ENCODE measurements at places on chromosomes 6 and 20.

DNA sequence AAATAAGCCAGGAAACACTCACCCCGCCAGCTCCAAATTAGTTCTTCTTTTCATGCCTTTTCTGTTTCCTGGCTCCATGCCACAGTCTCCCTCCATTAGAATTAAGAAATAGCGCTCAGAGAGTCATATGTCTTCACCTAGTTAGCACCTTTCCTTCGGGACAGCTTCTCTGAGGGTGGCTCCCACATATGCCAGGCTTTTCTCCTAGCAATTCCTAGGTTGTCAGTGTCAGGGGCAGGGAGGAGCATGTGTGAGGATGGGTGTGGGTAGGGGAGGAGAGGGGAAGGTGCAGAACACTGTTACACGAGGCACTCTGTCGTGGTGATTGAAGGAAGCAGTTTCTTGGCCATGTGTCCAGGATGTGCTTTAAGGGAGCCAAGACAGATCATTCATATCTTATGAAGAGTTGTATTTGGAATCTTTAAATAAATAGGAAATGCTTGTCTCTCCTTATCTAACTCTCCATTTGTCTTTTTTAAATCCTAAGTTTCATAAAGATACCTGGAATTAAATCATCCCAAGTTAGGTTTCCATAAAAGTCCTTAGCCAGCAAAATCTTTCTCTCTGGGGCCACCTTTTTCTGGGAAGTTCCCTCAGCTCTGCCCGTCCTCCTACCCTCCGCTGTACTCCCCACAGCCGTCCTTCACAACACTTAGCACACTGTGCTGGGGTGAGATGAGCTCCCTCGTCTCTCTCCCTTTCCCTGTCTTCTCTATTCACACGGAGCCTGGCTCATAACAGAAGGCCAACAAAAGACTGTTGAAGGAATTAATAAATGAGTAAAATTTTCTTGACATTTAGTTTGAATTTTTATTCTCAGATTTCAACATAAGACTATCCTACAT is 361.0 kb downstream of the CD83 start:
- no peak for DNase-seq

GRCh38 chr6:145963216-145964068 is 716 bp downstream of the SHPRH start:
- DNase-seq = peak; percentile 47

DNA sequence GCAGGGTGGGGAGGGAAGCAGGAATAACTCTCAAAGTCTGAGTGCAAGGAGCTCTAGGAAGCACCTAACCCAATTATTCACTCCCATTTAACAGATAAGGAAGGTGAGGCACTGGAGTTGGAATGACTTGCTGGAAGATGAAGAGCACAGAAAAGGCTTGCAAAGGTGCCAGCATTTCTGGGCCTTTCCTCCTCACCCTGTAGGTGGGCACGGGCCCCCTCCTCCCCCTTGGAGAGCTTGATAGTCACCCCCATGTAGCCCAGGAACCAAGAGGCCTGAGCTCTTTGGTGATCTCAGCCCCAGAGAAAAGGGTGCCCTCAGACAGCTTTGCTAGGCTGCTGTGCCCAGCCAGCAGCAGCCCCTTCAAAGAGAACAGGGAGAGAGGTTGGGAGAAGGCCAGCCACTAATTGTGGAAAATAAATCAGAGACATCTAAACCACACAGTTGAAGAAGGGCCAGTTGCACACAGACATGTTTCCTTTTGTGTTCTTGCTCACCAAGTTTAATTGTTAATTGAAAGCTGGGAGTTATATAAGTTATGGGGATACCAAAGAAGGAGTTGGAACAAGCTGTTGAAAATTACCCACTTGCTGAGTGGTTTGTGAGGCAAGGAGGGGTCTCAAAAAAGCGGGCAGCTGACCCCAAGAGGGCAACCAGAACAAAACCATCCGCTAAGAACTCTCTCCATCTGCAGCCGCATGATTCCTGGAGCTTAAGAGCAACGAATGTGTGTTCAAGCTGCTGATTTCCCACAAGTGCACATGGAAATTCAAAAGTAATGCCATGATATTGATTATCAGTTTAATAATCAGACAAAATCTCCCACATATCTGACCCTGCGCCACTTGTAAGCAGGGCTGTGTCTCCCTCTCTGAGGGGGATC is 77.0 kb downstream of the MRPL14 start:
- no peak for DNase-seq

- peak; percentile 62 for DNase-seq
Measured at GRCh38 chr20:32535953-32536823, 48.9 kb downstream of the NOL4L start.

- DNase-seq = no peak
Measured at GRCh38 chr6:75115481-75115880, 90.4 kb downstream of the COL12A1 start.

DNA sequence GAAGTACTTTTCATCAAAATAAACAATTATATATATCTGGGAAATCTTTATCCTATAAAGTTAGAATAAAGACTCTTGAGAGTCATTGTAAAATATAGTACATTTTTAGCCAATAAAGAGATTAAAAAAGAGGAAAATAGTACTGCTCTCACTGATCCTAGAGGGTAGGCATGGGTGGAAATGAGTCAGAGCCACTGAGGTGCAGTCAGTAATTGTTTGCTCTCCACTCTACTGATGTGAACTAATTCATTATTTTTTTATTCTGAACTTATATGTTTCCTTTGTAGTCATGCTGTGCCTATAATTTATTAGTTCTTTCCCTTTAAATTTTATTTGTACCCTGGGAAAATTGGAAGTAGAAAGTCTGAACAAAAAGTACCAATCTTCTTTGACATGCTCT is 1359.4 kb upstream of the GJE1 start:
- no peak for DNase-seq

DNA sequence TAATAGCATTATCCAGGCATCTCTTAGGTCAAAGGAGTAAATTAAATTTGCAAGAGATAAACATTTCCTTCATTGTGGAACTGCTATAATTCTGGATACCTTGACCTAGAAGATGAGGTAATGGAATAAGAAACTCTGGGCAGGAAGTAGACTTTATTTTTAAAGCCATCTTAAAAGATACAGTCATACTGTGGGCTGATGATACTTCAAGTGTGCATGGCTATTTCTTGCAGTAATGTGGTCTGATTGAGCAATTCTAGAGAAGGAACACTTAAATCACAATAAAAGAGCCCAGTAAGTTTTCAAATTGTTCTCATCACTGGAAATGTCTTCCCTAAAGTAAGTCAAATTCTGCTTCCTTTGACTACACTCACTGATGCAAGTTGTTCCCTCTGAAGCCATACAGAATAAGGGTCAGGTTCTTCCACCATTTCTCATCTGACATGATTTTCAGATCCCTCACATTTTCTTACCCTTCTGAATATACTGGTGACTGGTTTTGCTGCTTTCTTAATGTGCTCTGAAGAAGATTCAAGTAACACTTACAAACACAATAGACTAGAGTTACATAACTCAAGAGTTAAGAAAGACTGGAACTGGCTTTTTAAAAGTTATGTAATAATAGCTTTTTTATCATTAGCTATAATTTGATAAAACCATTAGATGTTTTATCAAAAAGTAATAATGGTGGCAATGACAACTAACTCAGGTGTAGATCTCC is 62.6 kb upstream of the TMEM244 start:
- no peak for DNase-seq

DNA sequence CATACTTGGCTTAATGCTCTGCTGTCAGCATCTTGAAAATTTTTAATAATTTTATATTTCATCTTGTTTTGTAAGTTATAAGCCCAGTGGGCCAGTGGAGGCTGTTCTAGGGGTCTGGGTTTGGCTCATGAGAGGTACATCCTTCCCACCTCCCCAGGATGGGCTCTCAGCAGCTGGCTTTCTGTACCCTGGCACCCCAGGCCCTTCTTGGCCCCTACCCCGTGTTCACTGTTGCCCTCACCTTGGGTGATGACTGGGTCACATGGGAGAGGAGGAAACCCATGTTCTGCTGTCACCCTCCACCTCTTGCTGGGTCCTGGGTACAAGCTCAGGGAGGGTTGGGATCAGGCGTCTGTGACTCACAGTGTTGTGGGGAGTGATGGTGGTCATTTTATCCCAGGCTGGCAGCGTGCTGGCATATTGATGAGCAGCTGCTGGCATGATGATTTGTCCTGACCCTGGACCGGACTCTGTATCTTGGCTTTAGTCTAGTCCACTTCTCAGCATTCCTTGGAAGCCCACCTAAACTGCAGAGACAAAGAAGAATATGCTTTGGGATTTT is 34.6 kb downstream of the SLC16A10 start:
- no peak for DNase-seq

DNA sequence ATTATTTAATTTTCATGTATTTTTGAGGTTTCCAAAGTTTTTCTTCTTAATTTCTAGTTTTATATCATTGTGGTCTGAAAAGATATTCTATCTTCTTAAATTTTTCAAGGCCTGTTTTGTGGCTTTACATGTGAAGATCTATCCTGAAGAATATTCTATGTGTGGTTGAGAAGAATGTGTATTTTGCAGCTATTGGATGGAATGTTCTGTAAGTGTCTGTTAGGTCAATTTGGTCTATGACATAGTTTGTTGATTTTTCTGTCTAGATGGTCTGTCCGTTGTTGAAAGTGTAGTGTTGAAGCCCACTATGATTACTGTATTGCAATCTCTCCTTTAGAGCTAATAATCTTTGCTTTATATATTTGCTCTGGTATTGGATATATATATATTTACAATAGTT is 125.7 kb downstream of the CRYBG1 start:
- DNase-seq = no peak

DNA sequence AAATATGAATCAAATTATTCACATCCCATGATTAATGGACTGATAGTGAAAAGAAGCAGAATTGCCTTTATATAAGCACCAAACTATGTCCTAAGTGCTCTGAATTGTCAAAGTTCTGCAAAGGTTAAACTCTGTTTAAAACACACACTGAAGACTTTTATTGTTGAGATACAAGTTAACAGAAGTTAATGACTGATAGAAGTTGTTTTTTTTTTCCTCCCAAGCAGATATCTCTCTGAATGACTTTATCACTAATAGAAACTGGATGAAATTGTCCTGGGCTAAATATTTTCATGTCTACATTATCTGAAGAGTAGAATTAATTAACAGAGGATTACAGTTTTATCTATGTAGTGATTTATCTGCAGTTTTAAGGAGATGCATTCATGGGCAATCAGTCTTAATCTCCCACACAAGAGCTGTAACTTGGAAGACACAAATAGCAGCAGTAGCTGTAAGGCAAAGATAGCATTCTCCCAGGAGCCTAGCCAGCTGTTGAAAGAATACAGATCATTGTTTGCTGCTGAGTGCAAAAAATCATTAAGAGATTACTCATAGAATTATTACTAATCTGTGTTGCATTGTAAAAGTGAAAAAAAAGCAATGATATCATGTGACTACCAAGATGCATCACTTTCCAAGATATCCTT is 49.9 kb downstream of the BMP5 start:
- no peak for DNase-seq

GRCh38 chr6:163329991-163330390 is 84.5 kb upstream of the QKI start:
- DNase-seq = no peak

DNA sequence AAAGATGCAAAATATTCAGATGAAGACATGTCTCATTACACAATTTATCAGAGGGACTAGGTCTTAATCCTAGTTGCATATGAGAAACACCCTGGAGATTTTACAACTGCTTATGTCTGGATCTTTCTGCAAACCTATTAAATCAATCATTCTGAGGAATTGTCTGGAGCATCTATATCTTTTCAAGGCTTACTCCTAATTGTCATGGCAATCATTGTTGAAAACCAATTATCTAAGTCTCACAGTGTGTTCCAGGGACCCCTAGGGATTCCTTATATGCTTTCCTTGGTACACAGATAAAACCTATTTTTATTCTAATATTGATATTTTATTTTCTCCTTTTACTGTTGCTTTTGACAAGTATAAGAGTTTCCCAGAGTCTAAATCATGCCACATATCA is 696.9 kb upstream of the EYS start:
- no peak for DNase-seq

DNA sequence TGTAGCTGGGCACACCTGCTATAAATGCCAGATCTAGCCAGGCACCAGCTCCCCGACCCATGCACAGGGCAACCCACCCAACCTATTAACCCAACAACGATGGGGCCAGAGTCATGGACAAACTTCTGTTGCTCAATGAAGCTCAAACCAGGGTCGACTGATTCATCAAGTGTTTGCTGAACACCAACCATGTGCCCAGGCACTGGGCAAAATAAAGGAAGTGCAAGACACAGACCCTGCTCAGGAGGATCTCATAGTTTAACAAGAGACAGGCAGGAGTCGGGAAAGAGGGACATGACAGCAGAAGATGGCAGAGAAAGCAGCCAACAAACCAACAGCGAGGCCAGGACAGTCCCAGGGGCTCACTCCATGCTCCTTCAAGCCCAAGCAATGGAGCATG is 18.8 kb downstream of the KCNK5 start:
- DNase-seq = no peak

GRCh38 chr6:72554761-72555221 is 67.1 kb upstream of the KCNQ5 start:
- DNase-seq = no peak

- no peak for DNase-seq
Measured at GRCh38 chr6:5379647-5380242, 118.4 kb downstream of the FARS2 start.

GRCh38 chr6:73733791-73734190 is 37.8 kb downstream of the CD109 start:
- no peak for DNase-seq

GRCh38 chr6:154359161-154359574 is 2.6 kb upstream of the IPCEF1 start:
- DNase-seq = no peak

GRCh38 chr6:105210932-105211531 is 31.2 kb upstream of the POPDC3 start:
- DNase-seq = no peak

- DNase-seq = no peak
Measured at GRCh38 chr6:114987281-114987680, 644.5 kb upstream of the HS3ST5 start.

DNA sequence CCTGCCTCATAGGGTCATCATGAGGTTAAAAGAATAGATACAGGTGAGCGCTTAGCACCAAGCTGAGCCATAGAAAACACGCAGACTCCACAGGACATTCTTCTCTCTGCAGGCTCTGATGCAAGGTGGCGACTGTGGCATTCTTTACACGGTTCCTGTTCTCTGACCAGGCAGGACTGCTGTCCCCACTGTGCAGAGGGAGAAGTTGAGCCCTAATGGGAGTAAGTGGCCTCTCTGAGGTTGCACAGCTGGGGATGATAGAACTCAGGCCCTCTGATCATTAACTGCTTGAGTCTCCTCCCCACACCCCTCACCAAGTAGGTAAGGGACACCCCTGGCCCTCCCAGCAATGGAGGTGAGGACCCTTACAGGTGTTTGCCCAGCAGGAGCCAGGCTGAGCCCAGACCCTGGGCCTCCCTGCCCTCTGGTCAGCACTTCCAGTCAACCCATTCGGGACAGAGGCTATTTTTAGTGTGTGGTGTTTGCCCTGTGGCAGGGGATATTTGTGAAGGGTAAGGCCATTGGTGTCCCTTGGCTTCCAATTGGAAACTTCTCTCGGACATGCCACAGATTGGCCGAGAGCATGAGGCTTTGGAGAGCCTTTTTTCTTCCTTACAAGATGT is 116.8 kb downstream of the VEGFA start:
- no peak for DNase-seq

- DNase-seq = no peak
Measured at GRCh38 chr6:25535632-25536225, 116.3 kb upstream of the SCGN start.

All from activated CD8-positive, alpha-beta memory T cell treated with anti-CD3 and anti-CD28 coated beads, Interleukin-2, amount 50 U/mL, for 4 hours (primary cell).